ENCODE measurements at places on chromosomes 1 and 21.

- DNase-seq, result no peak
Measured at GRCh38 chr1:231036416-231036815, 3.6 kb downstream of the FAM89A start.

DNA sequence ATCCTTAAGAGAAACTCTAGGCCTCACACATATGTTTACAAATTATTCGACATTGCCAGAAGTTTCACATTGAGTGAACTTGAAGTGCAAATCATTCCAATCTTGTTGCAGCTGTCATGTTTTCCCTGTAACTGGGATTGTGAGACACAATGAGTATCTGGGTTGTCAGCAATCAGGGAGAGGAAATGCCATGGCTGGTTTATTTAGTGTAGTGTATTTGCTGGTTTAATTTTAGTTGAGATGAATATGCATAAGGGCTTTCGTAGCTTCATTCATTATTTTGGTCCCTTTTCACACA lies 54.2 kb upstream of the USP1 start:
- no peak for DNase-seq

GRCh38 chr1:187491082-187491720 lies 662.5 kb downstream of the PLA2G4A start:
- no peak for DNase-seq

DNA sequence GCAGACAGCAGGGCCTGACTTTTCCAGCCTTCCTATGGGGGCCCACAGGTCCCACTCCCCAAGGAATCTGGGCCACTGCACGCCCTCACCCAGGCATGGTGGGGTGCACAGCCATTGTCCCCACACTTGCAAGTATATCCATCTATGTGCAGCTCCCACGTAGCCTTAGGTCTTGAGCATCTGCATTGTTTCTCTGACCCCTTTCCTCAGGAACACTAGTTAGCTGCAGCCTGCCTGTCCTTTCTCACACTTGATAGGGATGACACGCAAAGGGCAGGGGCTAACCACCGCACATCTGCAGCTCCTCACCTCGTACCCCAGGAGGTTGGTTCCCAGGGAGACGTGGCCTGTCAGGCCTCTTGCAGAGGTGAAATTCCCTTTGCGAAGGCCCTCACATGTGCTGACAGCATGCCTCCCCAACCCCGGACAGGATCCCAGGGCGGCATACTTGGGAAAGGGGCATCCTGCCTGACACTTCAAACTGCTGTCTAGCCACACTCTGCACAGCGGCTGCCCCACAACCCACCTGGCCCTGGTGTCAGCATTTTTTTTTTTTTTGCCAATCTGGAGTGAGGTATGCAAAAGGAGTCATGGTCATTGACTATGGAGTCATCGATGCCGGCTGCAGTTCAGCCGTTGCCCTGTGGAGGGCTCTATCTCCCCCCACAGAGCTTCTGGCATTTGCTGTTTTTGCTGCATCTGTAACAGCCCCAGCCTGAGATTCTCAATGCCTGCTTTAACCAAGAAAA lies 5.0 kb downstream of the JMJD4 start:
- DNase-seq, result no peak

GRCh38 chr1:68174738-68175113 lies 57.6 kb downstream of the WLS start:
- no peak for DNase-seq

- DNase-seq, result no peak
Measured at GRCh38 chr1:119308130-119308700, 60.4 kb upstream of the HAO2 start.

- DNase-seq, result no peak
Measured at GRCh38 chr1:26281091-26281958, 1.4 kb downstream of the SH3BGRL3 start.

GRCh38 chr1:10975567-10976326 lies 36.7 kb upstream of the TARDBP start:
- DNase-seq, result no peak

DNA sequence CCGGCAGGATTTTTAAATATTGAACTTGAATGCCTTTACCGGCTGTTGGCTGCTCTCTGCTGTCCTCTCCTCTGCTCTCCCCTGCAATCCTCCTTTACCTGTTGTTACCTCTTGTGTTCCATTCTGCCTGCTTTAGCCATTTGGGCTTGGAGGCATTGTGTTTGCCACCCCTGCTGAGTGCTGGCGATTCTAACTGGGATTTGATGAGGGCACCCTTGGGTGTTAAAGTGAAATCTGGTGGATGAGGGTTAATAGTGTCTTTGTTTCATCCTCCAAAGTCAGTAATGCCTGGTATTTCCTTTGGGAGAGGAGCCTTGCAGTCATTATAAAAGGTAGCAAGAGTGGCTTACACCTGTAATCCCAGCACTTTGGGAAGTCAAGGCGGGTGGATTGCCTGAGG lies 9.9 kb downstream of the SZRD1 start:
- DNase-seq, result no peak

GRCh38 chr1:21308847-21309652 lies 18.8 kb upstream of the ECE1 start:
- DNase-seq, result no peak

- no peak for DNase-seq
Measured at GRCh38 chr1:111649227-111649626, 29.6 kb downstream of the RAP1A start.

- DNase-seq, result no peak
Measured at GRCh38 chr1:180251526-180252305, 21.7 kb downstream of the LHX4 start.

- DNase-seq, result no peak
Measured at GRCh38 chr1:117573386-117574023, 32.3 kb upstream of the TENT5C start.

GRCh38 chr1:36513676-36514473 lies 31.2 kb upstream of the CSF3R start:
- no peak for DNase-seq

DNA sequence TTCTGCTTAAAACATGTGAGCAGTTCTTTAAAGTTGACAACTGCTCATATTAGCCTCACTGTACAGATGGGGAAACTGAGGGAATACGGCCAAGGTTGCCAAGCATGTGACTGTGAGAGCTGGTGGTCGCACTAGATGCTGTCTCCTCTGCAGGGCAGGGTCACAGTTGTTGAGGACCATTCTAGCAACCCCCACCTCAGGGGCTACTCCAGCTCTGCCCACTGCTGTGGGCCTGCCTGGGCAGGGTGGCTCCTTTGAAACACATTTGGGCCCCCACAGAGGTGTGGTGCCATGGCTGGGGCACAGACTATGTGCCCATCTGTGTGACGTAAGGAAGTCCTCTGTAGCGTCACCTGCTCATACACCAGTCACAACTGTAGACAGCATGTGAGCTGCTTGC lies 779 bp downstream of the THEM5 start:
- no peak for DNase-seq

DNA sequence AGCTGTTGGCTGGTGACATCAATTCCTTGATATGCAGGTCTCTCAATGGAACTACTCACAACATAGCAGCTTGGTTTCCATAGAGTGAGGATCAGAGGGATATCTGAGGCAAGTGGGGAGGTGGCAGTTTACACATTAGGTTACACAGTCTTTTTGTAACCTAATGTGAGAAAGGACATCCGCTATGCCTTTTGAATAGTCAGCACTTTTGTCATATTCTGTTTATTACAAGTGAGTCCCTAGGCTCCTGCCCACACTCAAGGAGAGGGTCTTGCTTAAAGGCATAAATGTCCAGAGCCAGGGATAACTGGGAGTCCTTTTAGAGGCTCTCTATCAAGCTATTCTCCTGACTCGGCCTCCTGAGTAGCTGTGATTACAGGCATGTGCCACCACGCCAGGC lies 104.2 kb downstream of the KCNK1 start:
- DNase-seq, result no peak

- DNase-seq, result no peak
Measured at GRCh38 chr1:3063379-3064295, 5.4 kb upstream of the PRDM16 start.

DNA sequence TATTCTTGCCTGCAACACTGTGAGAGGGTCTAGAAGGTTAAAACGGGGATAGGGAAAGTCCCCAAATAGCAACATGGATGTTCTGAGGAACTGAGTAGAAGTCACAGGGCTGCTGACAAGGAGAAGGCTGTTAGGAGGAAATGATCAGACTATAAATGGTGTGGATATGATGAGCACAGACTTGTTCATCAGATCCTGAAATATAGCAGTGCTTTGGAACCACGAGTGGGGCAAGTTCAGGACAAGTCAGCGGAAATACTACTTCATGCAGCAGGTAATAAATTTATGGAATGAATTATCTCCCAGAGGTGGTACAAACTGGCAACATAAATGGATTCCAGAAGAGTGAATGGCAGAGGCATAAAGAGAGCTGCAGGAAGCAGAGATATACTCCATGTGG lies 3.2 kb upstream of the KIAA0040 start:
- no peak for DNase-seq

- DNase-seq, result no peak
Measured at GRCh38 chr1:109210058-109210457, 3.7 kb upstream of the SARS1 start.

DNA sequence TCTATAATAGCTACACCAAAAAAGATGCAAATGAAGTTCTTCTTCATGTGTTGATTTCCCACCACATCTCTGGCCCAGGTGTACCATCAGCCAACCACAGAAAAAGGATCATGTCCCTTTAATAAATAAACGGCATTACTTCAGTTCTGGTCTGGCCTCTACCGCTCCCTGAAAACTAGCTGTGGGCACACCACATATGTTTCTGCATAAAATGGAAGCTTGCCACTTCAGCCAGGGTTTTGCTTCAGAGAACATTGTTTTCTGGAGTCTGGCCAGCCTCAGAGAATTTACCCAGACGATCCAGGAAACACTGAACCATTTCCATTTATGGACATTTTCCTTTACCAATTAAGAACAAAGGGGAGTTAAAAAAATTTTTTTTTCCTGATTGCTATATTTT lies 5.8 kb upstream of the LAMC2 start:
- DNase-seq, result no peak

GRCh38 chr1:162590686-162591085 lies 29.2 kb downstream of the UAP1 start:
- no peak for DNase-seq

DNA sequence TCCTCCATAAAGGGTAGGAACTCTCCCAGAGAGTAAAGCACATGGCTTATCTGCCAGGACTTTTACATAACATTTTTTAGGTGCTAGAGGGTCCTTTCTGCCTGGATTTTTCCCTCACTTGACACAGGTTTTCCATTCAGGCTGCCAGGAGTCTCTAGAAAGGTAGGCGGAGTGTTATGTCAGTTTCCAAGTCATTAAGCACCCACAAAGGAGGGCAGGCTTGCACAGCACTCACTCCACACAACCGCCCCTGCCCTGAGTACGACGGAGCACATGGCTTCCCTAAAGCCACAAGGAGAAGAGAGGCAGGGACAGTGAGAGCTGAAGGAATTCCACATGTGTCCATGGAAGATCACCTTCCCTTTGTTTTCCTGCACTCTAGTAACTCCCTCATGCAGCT lies 55.7 kb downstream of the CAPZB start:
- DNase-seq, result no peak

DNA sequence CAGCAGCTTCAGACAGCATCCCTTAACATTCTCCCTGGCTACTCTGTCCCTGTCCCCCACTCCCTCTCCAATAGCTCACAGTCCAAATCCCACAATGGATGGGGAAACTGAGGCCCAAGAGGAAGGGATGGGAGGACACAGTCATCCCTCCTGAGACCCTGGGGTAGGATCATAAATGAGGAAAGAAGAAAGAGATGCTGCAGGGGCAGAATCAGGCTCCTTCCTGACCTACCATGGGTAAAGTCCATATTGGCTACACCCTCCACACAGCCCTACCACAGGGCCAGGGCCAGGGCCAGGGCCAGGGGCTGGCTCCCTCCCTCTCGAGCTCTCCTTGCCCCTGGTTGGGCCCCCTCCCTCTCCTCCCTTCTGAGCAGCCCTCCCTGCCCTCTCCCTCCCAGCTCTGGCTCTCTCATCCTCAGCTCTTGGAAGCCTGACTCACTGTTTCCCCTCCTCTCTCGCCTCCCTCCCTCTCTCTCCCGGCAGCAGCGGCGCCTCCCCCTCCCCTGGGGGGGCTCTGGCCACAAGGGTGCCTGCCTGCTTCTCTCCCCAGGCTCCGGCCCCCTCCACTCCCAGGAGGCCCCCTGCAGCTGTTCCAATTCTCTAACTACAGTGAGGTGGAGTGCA lies 4.9 kb downstream of the AHDC1 start:
- no peak for DNase-seq

DNA sequence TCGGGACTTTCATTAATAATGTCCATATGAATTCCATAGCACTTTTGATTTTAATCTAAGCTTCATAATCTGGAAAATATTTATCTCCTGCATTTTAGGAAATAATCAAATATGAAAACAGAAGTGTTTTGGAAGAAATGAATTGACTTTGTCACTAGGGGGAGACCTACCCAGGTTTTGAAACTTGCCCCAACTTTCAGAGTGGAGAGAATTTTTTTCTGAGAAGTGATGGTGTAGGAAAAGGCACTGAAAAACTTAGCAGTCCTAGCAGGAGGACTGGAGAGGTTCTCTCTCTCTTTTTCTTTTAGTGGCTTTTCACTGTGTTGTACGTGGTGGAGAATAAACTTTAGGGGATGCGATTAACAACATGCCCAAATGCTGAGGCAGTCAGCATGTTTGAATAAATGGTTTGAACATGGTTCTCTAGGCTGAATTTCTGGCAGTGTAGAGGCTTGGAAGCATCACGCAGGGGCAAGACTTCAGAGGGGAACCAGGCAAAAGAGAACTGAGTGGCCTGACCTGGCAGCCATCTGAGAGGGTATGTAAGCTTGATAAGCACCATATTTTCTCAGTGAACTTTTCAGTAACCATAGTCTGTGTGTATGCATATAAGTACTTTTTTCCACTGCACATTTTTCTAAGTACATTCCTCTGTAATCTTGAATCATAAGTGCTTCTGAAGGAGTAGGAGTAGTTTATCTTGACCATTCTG lies 68.3 kb upstream of the NEK7 start:
- DNase-seq, result no peak

- DNase-seq, result no peak
Measured at GRCh38 chr1:3423245-3423829, 31.1 kb upstream of the ARHGEF16 start.

- no peak for DNase-seq
Measured at GRCh38 chr1:10673109-10673711, 123.2 kb downstream of the CASZ1 start.

DNA sequence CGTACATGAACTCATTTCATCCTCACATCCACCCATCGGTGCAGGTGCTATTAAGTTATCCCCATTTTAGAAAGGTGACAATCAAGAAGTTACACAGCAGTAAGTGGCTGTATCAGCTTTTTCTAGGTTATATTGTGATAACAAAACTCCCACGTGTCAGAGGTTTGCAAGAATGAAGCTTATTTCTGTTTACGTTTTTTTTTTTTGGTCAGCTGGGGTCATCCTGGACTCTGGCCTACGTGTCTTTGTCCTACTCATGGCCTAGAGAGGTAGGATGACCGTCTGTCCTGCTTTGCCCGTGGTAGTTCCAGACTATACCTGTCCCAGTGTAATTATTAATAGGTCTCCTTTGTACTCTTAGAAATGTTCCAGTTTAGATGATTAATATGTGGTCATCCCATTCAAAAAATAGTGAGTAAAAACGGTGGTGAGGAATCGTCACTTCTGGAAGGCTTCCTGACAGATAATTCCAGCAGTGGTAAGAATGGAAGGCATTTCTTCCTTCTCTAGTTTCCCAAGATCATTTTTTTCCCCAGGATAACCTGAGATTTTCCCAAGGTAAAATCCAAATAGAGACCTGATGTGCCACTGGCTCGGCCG lies 64.2 kb upstream of the KIF26B start:
- no peak for DNase-seq

All from activated T-helper 1 cell treated with Interleukin-2 at 50 U/mL for 16 hours (primary cell).